ENCODE measurements at places on chromosomes 12 and 14.

DNA sequence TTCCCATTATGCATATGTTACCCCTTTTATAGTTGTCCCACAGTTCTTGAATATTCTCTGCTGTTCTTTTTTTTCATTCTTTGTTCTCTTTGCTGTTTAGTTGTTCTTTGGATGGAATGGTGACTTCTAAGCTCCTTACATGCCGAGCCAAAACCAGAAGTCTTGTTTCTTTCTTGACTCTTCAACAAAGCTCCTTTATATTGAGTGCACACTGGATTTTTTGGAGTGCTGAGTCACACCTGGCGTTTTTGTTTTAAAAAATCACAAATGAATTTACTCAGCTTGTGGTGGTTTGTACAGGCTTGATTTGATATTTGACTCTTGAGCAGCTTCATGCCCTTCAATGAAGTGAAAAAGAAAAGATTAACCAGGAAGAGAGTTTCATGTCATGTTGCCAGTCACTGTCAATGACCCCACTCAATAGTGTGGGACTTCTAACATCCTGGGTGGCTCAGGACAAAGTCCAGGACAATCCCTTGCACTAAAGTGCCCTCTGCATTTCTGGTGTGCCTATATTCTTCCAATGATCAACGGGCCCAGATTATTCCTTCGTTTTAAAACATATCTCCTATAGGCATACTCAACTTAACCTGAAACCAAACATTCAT, 112.4 kb upstream of the SLC38A4 start:
- no peaks in the 10 kb centered on the region for H3K4me1 ChIP-seq
- H3K27me3 ChIP-seq = no peaks in the 10 kb centered on the region
- no peak overlapping the region for H3K4me3 ChIP-seq
- DNase-seq = no peak
- no peaks in the 10 kb centered on the region for H3K36me3 ChIP-seq

GRCh38 chr12:54416687-54417603, 2.1 kb downstream of the ITGA5 start:
- H3K27ac ChIP-seq = no peak overlapping the region
- H3K36me3 ChIP-seq = no peaks in the 10 kb centered on the region
- H3K4me1 ChIP-seq = peaks cover 16% of the 10 kb centered on the region
- DNase-seq = no peak
- no peak overlapping the region for H3K4me3 ChIP-seq

- DNase-seq = no peak
- H3K27me3 ChIP-seq = no peaks in the 10 kb centered on the region
- H3K4me3 ChIP-seq = no peak overlapping the region
Measured at GRCh38 chr14:93094121-93094918, 21.4 kb downstream of the ITPK1 start.

DNA sequence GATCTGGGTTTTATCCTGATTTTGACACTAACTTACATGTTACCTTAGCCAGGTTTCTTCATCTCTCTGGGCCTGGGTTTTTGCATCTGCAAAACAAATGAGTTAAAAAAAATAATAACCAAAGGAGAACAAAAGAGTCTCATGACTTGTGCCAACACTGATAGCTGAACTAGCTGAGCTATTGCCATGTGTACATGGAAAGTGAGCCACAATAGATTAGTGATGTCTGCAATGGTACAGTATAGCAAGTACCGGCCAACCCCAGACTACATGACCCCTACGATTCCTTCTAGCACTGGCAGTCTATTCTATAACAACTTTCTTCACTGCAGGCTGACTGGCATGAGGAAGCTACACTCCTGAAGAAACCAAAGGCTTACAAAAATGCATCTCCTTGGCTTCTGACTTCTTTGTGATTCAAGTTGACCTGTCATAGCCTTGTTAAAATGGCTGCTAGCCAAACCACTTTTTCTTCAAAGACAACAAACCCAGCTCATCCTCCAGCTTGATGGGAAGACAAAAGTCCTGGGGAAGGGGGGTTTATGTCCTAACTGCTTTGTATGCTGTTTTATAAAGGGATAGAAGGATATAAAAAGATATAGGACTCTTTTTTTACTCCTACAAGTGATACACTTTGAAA, 123.7 kb downstream of the DAD1 start:
- H3K27me3 ChIP-seq = no peaks in the 10 kb centered on the region
- no peak for DNase-seq
- H3K4me1 ChIP-seq = peaks cover 63% of the 10 kb centered on the region
- peak overlapping the region; percentile 86 for H3K27ac ChIP-seq
- no peaks in the 10 kb centered on the region for H3K36me3 ChIP-seq
- peak overlapping the region; percentile 21 for H3K4me3 ChIP-seq

- no peaks in the 10 kb centered on the region for H3K4me1 ChIP-seq
- H3K36me3 ChIP-seq = no peaks in the 10 kb centered on the region
- peaks cover 6% of the 10 kb centered on the region for H3K27me3 ChIP-seq
Measured at GRCh38 chr14:69865701-69866365, 13.4 kb upstream of the SMOC1 start.

- no peaks in the 10 kb centered on the region for H3K27me3 ChIP-seq
- H3K4me1 ChIP-seq = no peaks in the 10 kb centered on the region
- no peak for DNase-seq
- H3K27ac ChIP-seq = no peak overlapping the region
Measured at GRCh38 chr14:89144642-89145041, 272.4 kb downstream of the FOXN3 start.

DNA sequence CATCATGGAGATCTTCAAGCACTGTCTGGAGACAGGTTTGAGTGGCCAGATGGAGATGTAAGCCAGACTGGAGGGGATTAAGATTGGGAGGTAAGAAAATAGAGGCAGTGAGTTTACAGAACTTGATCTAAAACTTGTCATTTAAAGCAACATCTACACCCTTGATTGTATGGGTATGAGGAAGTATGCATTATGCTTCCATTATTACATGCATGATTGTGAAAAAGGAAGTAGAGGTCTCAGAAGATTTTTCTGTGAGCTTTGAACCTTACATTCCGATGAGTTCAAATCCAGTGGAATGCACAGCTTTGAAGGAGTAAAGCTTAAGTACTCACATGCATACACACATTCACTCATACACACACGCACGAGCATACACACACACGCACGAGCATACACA, 550.8 kb downstream of the MED13L start:
- H3K27me3 ChIP-seq = no peaks in the 10 kb centered on the region
- no peaks in the 10 kb centered on the region for H3K4me1 ChIP-seq
- DNase-seq = no peak

GRCh38 chr14:92473261-92473968, 40.2 kb upstream of the RIN3 start:
- no peak overlapping the region for H3K27ac ChIP-seq
- H3K27me3 ChIP-seq = no peaks in the 10 kb centered on the region
- no peak overlapping the region for H3K4me3 ChIP-seq
- H3K4me1 ChIP-seq = no peaks in the 10 kb centered on the region
- H3K36me3 ChIP-seq = no peaks in the 10 kb centered on the region

DNA sequence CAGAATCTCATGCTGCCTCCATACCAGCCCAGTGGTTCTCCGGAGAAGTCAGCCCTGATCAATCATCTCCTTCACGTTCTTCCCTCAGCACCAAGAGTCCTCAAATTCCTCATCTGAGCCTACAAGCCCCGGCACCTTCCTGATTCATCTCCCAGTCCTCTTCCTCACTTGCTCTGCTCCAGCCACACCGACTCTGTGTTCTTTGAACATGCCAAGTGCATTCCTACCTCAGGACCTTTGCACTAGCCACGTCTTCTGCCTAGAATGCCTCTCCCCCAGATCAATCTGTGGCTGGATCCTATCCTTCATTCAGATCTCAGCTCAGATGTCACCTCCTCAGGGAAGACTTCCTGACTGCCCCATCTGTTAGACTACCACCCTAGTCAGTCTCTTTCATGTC, 4.7 kb downstream of the RILPL1 start:
- H3K36me3 ChIP-seq = no peaks in the 10 kb centered on the region
- no peak for DNase-seq
- no peak overlapping the region for H3K4me3 ChIP-seq
- H3K4me1 ChIP-seq = peaks cover 16% of the 10 kb centered on the region
- H3K27ac ChIP-seq = no peak overlapping the region

DNA sequence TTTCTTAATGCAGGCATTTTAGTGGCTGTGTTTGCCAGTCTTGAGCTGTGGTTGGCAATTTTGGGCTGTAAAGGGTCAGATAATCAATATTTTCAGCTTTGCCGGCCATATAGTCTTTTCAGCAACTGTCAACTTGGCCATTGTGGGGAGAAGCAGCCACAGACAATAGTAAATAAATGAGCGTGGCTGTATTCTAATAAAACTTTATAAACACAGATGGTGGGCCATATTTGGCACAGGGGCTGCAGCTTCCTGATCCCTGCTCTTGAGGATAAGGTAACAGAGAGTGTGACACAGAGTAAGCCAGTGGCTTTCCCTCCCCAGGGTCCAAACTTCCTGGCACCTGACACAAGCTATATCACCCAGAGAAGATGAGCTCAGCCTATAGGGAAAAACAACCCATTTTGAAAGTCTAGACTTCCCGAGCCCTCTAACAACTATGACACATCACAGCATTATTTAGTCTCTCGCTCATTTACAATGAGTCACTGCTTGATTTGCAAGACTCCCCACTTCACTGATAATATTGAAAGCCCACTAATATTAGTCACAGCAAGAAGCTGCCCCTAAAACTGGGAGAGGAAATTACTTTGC, 163.1 kb upstream of the TMPO start:
- H3K36me3 ChIP-seq = no peaks in the 10 kb centered on the region
- H3K27ac ChIP-seq = no peak overlapping the region
- H3K4me3 ChIP-seq = no peak overlapping the region
- no peak for DNase-seq
- no peaks in the 10 kb centered on the region for H3K27me3 ChIP-seq
- H3K4me1 ChIP-seq = peaks cover 4% of the 10 kb centered on the region

DNA sequence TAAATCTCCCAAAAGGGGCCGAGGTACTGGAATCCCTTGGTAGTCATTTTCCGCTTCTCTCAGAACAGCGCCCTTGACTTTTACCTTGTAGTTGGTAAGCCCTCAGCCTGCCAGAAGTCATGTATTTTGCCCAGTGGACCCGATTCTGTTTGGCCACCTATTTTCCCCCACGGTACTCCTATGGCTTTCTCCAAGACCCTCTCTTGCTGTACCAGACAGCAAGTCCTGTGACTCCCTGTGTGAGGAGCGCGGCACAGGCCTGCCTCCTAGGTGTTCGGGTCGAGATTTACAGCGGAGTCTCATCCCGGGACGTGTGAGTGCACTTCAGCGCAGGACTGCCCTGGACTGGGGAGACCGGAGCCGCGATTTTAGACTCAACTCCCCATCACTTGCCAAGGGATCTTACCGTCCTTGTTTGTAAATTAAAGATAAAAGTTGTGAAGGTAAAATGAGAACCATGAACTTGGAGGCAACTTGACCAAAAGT, 1.1 kb upstream of the MBD6 start:
- peaks cover 29% of the 10 kb centered on the region for H3K4me1 ChIP-seq
- H3K36me3 ChIP-seq = peaks cover 17% of the 10 kb centered on the region
- H3K4me3 ChIP-seq = peak overlapping the region; percentile 80
- H3K27ac ChIP-seq = peak overlapping the region; percentile 99
- H3K27me3 ChIP-seq = no peaks in the 10 kb centered on the region

DNA sequence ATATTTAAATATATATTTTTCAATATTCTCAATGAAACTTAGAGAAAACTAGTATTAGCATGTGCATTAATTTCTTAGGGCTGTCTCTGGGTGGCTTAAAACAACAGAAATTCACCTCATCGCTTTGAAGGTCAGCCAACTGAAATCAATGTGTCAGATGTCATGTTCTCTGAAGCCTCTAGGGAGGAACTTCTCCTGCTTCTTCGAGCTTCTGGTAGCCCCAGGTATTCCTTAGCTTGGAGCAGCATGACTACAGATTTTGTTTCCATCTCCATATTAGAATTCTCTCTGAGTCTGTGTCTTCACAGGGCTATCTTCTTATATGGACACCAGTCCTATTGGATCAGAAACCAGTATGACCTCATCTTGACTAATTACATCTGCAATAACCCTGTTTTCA, 221.5 kb downstream of the PDZRN4 start:
- no peak overlapping the region for H3K4me3 ChIP-seq
- H3K27ac ChIP-seq = no peak overlapping the region
- H3K36me3 ChIP-seq = no peaks in the 10 kb centered on the region
- no peaks in the 10 kb centered on the region for H3K4me1 ChIP-seq

DNA sequence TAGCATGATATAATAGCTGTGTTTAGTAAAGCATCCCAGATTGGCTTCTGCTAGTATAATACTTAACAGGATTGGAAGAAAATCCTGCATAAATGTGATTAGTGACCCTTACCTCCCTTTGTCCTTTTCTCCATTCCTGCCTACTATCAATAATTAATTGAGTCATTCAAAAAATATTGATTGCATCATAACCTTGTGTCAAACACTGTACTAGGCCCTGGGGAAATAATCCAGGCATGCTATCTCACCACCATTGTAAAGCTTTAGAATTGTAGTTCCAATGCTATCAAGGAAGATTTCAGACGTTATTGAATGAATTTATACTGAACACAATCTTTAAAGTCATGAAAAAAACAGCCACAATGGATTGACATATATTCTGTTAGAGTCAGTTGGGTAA, 378.6 kb upstream of the DDHD1 start:
- H3K27me3 ChIP-seq = no peaks in the 10 kb centered on the region
- peaks cover 4% of the 10 kb centered on the region for H3K4me1 ChIP-seq
- H3K36me3 ChIP-seq = no peaks in the 10 kb centered on the region
- no peak overlapping the region for H3K4me3 ChIP-seq

- H3K27me3 ChIP-seq = no peaks in the 10 kb centered on the region
- H3K4me3 ChIP-seq = no peak overlapping the region
- DNase-seq = no peak
- H3K36me3 ChIP-seq = no peaks in the 10 kb centered on the region
Measured at GRCh38 chr12:68638171-68638570, 27.5 kb downstream of the RAP1B start.

DNA sequence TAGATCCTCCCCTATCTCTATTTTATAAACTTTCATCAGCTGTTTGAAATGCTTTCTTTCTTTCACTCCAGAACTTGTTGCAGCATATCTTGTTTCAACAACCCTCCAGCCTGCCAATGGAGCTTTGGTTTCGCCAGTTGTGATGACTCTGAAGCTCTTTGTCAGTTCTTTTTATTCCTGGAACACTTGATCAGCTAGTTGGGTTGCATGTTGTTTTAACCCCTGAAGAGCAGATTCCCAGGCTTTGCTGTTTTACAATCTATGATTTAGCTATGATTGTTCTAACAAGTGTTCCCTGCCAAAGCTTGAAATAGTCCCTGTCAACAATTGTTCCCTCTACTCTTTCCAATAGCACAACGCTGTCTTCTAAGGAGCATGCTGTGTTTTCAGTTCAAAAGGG, 50.6 kb upstream of the FUT8 start:
- no peak overlapping the region for H3K27ac ChIP-seq
- DNase-seq = no peak
- no peaks in the 10 kb centered on the region for H3K36me3 ChIP-seq
- H3K4me1 ChIP-seq = peaks cover 24% of the 10 kb centered on the region

Data from GM12878 (cell line).